AG04450 (cell line): ENCODE measurements at places on chromosomes 6 and 20.

DNA sequence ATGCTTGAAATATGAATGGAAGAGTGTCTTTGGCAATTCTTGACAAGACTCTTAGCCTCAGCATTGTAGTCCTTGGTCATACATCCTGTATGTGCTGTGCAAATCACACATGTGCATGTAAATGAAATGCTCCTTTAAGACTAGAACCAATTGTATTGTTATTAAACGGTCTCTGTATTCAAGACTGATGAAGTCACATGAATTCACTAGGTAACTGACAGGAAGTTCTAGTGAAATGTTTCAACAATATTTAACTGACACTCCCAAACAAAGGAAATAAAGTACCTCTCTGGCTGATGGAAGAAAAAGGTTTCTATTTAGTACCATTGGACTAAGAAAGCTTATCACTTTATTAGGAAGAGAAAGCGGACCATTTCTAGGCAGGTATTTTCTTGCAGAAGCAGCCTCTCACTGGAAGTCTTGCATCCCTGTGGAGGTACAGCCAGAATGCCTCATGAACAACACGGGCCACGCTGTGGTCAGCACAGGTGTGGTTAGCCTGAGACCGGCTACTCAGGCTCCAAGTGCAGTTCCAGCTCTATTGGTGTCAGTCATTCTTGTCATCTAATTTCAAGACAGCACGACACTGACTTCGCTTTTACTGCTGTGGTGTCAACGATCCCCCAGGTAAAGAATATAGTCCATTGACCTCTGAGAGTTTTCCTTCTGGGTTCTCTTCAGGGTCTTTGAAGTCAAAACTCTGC, 17.3 kb downstream of the PPP1R3G start:
- DNase-seq, result no peak

GRCh38 chr6:158231551-158232315, 63.6 kb downstream of the GTF2H5 start:
- no peak for DNase-seq

DNA sequence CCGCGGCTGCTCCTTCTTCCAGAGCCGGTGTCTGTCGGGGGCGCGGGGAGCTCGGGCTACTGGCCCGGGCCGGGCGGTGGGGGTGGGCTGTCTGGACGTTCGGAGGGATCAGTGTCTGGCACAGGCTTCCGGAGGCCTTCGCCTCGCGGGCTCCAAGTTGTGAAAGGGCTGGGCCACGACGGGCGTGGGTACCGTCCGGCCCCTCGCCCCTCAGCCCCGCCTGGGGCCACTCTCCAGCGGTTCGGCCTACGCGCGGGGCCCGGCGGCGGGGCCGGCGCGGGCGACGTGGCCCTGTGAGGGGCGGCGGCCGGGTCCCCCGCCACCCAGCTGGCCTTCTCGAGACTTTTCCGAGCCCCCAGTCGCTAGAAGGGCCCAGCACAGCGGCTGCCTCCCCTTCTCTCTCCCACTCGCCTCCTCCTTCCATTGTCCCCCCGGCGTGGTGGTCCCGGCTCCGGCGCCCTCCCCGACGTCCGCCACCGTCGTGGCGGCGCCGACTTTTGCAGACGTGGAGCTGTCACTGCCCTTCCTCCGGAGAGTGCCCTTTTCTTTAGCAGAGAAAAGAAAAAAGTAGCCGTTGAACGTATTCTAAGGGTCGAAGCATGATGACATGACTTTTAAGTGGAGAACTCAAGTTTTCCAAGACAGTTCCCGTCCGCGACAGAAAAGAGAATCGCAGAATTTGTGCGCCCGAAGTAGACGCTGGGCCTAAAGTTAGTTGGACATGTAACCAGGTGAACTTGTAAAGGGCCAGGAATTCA, 571 bp downstream of the ITCH start:
- DNase-seq, result no peak

DNA sequence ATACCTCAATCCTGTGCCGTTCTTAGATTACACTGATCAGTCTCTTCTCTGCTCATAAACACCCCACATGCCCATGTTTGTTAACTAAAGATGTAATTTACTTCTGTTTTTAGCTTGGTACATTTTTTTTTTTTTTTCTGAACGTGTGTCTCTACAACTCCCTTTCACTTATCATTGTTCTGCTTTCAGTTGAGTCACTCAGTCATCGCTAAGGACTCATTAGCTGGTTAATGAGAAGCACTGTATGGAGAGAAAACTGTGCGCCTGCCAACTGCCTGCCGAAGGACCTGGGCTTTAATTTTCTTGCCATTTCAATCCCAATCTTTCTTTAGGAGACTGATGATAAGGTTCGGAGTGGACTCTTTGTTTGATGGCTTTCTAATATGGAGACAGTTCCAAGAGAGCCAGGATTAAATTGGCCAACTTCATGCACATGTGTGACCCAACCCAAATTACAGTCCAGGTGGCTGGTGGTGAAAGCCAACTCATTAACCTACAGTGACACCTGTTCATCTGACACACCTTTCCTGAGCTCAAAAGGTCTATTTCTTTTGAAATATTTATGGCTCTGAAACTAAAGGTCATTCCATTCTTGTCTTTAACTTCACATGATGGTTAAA, 334.1 kb downstream of the BCKDHB start:
- DNase-seq, result no peak

DNA sequence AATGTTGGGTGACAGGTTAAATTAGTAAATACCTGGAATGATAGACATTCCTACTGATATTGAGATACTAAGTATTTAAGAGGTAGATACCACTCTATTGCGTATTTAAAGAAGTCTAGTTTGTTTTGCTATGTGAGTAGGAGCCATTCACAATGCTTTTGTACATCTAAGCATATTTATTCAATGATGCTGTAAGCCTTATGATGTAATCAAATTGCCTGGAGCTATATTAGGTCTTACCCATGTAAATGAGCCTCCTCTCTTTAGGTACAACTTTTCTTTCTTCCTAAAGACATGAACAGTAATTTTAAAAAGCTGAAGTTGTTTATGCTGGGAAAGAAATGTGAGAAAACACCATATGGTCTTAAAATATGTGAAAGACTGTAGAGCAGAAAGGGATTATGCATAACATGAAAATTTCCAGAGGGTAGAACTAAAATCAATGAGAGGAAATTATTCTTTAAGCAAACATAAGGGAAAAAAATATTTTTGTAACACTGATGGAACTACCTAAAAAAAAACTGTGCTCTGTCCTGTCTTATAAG, 526.7 kb downstream of the EPHA7 start:
- no peak for DNase-seq

GRCh38 chr6:33620158-33620855, 815 bp upstream of the ITPR3 start:
- no peak for DNase-seq

GRCh38 chr20:19779634-19780033, 21.6 kb downstream of the RIN2 start:
- DNase-seq, result no peak

- no peak for DNase-seq
These were observed 31.9 kb downstream of the ARID1B start for GRCh38 chr6:156809034-156809433.

DNA sequence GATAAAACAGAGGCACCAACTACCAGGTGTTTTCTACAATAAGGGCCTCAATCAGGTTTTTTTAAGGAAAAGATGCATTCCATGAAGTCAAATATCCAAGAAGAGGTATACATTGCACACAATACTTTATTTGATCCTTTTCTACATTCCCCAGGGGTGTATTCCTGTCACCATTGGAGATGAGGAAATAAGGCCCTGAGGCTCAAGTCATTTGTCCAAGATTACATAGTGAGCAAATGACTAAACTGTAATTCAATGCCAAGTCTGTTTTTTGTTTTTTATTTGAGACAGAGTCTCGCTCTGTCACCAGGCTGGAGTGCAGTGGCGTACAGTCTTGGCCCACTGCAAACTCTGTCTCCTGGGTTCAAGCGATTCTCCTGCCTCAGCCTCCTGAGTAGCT, 69.2 kb upstream of the CDYL start:
- DNase-seq, result no peak

DNA sequence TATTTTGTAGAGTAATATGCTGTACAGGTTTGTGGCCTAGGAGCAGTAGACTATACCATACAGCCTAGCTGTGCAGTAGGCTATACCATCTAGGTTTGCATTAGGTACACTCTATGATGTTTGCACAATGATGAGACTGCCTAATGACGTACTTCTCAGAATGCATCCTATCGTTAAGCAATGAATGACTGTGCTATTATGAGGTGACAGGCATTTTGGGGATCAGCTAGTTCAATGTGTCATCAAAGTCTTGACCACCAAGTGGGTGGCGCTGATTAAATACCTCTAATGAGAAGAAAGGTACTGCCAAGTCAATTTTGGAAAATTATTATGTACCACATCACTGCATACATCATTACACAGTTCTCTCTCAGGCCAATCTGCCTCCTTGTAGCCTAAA, 190.2 kb downstream of the BACH2 start:
- no peak for DNase-seq
